ENCODE measurements at places on chromosomes 2 and 18. TPM values are rescaled to one million over a fixed set of nuclear protein-coding genes. Genes with fewer than 3 reads are reported as not detected.

The C2orf80 gene
- 6.4 TPM for total RNA-seq

The OTOS gene
- total RNA-seq, result 0.55 TPM

The AQP4 gene
- 305 TPM for total RNA-seq

The TMEM87B gene
- 18.1 TPM for total RNA-seq

The SULT1C4 gene
- 36.0 TPM for total RNA-seq

The SLC9A4 gene
- 0.30 TPM for total RNA-seq
